ENCODE measurements at places on chromosomes 7 and 10.

GRCh38 chr7:88147949-88148348 is 71.9 kb downstream of the SRI start:
- no peak for DNase-seq

DNA sequence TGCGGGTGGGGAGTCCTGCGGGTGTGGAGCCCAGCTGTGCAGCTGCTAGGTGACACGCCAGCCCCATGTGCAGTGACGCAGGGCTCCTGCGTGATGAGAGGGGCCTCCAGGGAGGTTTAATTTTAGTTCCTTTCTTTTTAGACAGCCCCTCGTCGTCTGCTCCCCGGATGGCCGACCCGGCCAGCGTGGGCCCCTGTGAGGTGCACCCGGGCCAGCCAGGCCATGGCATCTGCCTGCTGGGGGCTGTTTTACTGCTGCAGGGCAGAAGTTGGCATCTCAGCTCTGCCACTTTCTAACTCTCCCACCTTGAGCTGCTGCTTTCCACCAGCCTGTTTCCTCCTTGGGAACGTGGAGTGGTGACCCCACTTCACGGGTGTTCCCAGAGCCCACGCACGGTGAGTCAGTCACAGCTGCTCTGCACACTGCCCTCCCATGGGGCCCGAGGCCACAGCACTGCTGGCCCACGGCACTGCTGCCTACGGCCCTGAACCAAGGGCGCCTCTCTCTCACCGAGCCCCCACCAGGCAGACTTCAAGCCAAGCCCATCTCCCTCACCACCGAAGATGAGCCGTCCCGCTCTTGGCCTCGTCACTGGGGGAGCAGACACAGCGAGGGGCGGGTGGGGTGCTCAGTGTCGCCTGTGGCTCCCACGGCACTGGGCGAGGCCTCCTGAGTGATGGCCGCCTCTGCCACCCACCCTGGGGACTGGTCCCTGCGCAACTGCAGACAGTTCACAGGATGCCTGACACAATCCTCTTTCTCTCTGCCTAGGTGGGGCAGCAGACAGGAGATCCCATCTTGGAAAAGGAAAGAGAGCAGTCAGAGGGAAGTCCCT is 21.3 kb downstream of the CYP2W1 start:
- no peak for DNase-seq

DNA sequence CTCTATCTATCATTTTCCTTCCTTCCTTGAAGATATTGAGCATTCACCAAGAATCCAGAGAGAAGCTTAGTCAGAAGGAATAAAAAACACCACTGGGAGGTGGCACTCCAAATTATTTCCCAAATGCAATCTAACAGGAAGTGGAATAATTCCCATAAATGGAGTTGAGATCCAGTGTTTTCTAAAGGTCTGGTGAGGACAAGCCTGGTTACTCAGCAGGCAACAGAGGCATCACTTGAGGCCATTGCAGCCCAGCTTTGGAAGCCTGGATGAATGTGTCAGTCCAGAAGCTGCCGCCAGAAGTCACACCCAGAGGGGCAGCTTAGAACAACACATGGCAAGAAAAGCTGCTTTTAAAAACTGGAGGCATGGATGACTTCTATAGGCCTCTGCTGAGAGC is 288.9 kb upstream of the KLF6 start:
- DNase-seq = no peak

DNA sequence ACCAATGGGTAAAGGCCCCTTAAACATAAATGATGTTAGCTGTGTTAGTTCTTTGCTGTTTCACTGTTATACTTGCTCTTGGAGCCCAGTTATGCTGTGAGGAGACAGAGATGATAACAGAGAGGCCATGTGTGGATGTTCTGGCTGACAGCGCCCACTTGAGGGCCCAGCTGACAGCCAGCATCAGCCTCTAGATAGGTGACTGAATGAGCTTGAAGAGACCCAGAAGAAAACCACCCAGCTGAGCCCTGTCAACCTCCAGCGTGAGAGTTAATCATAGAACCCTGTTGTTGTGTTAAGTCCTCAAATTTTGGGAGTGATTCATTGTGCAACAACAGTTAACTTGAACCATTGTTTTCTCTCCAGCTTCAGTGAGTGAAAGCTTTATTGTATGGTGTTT is 91.7 kb downstream of the GLRX3 start:
- no peak for DNase-seq

- DNase-seq = no peak
These were observed 188.7 kb downstream of the KIAA1217 start for GRCh38 chr10:24397662-24398061.

DNA sequence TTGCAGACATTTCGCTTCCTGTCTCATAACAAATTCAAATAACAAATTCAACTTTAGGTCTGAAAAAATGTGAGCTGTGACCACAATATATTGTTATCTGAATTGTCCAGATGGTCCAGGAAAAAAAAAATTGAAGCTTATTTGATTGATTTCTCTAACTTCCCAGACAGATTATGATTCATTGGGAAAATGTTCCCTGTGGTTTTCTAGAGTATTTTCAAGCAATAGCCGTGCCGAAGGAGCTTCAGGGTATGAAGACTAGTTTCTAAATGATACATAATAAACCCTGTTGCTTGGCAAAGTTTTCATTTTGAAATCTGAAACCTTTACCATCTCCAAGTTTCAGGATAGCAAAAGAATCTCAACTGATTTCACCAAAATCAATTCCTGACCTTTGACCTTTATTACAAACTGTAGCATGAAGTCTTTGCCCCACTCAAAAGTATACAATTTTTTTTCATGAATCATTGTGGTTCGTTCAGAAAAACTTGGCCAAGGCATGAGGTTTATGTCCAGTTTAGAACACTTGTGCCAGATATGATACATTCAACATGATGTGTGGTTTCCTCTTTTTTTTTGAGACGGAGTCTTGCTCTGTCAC is 109.9 kb downstream of the JCAD start:
- no peak for DNase-seq

DNA sequence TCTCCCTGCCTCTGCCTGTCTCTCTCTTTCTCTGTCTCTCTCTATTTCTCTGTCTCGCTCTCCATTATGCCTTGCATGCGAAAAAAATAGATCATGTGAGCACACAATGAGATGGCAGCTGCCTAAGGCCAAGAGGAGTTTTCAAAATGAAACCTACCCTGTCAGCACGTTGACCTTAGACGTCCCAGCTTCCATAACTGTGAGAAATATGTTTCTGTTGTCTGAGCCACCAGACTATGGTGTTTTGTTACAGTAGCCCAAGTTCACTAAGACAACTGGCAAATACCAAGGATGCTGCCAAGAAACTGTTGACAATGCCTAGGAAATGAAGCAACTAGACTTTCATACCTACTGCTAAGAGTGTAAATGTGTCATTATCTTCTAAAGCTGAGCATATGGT is 70.6 kb upstream of the PLXDC2 start:
- no peak for DNase-seq

DNA sequence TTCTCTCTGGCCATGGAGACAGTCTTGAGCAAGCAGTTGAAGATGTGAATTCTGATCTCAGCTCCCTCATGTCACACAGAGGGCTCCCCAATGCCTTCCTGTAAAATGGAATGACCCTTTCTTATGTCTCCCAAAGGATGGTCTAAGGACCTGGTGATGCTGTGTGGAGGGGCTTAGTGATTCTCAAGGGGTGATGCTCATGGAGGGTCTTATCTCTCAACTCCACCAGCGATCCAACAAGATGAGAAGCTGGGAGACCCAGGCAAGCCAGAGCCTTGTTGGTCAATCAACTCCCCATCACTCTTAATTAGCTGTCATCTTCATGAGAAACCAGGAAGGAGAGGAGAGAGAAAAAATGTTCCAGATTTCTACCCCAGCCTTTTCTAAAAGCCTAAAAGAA is 78.0 kb upstream of the SORCS3 start:
- no peak for DNase-seq

DNA sequence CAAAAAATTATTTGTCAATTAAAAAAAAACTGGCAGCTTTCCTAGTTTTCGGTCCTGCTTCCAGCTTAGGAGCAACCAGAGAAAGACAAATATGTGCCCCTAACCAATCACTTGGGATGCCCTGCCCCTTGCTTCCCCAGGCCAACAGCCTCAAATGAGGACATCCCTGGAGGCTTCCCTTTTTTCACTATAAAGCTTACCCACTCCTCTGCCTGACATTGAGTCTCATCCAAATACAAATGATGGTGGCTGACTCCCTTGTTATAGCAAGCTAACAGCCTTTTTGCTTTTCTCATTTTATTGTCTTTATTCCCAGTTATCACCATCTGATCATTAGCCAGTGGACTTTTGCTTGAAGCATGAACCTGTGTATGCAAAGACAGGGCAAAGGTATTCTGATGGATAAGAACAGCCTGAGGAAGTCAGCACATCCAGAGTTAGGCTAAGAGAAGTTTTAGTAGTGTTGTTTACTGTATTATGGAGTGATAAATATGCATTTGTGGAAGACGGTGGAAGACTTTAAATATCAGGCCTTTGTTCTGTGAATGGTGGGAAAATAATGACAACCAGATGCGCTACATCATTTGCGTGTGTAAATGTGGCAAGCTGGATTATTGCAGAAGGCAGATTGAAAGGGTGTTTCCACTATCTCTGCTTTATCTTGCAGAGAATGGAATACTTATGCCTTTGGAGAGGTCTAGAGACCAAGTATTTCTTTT is 1.7 kb upstream of the CCM2 start:
- no peak for DNase-seq

GRCh38 chr7:77266291-77266794 is 66.7 kb upstream of the FGL2 start:
- no peak for DNase-seq

GRCh38 chr10:105797234-105797890 is 1156.3 kb downstream of the SORCS3 start:
- DNase-seq = no peak

DNA sequence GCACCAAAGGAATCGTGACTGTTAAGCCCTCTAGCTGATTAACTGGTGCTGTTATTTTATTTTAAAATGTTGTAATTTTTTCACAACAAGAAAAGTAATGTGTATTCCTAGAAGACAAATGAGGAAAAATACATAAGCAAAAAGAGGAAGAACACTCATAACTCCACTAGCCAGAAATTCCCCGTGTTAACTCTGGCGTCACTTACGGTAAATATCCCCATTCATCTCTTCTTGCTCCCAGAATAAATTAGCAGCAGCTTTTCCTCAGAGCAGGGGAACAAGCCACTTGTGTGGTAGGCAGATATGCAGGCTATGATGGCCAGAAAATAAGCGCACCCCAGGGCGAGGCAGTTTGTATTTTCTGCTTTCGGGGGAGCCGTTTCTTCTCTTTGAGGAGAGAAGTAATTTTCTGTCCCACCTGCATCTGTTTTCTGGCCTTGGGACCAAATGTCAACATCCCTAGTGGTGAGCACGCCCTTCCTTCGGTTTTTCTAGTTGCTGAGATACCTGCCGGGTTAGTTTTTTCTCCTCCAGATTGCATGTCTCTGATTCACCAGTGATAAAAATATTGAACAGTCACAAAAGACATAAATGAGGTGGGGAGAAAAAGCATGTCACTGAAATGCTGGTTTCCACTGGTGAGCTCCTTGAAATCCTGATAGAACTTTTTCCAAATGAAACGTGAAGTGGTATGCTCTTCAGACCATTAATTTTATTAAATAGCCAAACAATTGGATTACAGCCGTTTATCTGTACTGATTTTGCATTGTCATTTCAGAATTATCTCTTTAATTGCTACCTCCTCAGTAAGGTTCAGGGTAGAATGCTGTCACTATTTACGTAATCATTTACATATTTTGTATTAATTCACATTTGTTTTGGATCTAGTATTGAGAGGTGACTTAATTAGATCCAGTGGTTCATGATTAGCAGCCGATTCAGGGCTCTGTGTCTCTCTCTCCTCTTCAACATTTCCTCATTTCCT is 268.1 kb downstream of the CAMK1D start:
- DNase-seq = no peak

GRCh38 chr7:150434240-150434639 is 16.2 kb upstream of the GIMAP8 start:
- DNase-seq = no peak

GRCh38 chr7:1693991-1694524 is 24.0 kb downstream of the ELFN1 start:
- DNase-seq = no peak

DNA sequence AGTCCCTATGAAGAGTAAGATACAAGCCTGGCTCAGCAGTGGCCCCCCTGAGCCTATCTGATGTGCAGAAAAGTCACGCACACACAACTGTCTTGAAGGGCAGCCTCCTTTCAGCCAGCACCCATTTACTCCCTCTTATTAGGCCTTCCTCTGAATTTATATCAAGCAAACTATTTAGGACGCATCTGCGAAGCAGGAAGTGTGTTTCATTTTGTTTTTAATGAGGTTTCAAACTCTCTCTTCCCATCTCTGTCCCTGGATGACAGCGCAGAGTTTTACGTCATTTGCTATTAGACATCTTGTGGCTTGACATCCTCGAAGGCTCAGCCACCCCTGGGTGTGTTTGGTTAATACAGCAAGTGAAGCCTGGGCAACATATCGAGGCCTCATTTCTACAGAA is 79.5 kb downstream of the CUX1 start:
- DNase-seq = no peak

DNA sequence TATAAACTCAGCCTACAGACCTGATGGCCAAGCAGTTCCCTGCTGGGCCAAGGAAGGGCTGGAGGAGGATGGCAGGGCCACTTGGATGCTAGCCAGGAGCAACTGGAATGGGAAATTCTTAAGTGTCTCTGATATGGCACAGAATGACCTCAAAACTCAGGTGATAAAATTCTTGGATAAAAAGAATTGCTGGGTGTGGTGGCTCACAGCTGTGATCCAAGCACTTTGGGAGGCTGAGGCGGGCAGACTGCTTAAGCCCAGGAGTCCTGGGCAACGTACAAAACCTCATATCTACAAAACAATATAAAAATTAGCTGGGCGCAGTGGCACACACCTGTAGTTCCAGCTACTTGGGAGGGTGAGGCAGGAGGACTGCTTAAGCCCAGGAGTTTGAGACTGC is 14.0 kb upstream of the PKD1L1 start:
- DNase-seq = no peak

Measured in stimulated activated naive CD4-positive, alpha-beta T cell treated with Interleukin-2 at 50 U/mL for 16 hours (primary cell).